ENCODE measurements at places on chromosomes 13 and 19.

DNA sequence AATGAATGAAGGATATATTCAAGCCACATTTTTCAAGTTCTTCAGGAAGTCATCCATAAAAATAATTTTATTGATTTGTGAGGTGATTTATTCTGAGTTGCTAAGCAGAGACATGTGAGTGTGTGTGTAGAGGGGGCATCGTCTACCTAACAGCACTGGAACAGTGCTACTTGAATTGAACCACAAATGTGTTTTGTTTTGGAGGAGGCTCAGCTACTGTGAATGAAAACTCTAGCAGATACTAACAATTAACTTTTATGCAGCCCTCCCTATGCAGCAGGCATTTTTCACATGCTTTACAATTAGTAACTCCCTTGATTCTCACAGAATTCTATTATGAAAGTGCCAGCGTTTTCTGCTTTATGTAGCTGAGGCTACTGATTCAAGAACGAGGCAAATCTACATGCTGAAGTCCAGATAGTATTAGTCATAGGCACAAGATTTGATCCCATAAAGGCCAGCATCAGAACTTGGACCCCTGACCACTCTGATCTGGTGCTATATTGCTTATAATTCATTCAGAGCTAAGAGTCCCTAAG is 103.7 kb downstream of the MYO16 start:
- no peak for DNase-seq

- DNase-seq = no peak
These were observed at the start of gene CUL4A for GRCh38 chr13:113209336-113209758. Gene CUL4A, plus strand, starts transcription at chr13:113209613. Its CDS starts 15 bp downstream, at chr13:113209628.

GRCh38 chr13:46121597-46122163 is 16.8 kb upstream of the CPB2 start:
- DNase-seq = no peak

DNA sequence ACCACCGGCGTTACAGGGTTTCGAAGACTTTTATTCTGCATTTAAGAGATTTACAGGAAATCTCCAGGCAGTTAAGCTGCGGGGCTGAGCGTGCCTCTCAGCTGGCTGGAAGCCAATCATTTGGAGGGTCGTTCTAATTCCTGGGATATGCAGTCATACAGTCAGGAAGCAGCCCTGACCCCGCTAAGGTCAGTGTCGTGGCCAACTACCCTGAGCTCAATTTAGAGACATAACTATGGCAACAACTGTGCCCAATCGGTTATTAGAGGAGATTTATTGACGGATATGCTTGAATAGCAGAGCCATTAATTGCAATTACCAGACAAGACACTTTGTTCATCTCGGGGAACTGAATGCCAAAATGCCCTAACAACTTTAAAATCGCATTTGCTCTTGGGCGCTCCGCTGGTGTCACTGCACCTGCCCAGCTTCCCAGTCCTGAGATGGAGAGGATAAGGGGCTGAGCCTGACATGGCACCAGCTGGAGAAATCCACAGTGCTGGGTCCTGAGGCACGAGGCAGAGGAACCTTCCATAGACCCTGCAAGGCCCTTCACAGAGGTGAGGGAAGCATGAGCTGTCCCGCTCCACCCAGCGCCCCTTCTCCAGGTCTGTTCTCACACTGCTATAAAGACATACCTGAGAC is 15.1 kb upstream of the ZNF507 start:
- no peak for DNase-seq

DNA sequence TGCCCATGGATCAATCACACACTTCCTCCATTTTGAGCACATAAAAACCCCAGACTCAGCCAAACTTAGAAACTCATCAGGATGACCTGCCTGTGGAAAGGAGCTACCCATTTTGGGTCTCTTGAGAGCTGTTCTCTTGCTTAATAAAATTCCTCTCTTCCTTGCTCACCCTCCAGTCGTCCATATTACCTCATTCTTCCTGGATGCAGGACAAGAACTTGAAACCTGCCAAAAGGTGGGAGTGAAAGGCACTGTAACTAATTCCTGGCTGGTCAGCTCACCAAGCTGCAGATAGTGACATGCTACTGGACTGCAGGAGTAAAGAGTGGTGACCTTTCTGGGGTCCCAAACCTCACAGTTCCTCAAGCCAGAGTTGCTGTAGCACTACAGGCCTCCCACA is 20.2 kb downstream of the LIG4 start:
- no peak for DNase-seq

DNA sequence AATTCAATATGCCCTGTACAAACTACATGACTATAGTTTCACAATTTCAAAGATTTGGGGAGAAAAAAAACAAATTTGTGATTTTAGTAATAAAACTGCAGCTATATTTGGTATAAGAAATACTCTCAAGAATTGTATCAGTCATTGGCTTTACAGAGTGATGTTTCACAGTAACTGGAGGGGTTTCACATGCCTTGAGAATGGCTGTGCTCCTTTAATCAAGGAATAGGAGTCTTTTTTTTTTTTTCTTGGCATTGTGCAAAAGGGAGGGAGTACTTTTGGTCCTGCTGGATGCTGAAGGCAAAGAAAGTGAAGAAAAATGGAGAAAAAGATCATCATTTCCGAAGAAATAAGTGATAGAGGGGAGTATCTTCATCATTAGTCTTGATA is 6.8 kb downstream of the ZNF507 start:
- no peak for DNase-seq

- no peak for DNase-seq
These were observed at the start of gene PDE4A for GRCh38 chr19:10420444-10421239. Gene PDE4A, plus strand, starts transcription at chr19:10420538. Its CDS starts 227 bp downstream, at chr19:10420765.

- no peak for DNase-seq
These were observed 35.5 kb downstream of the DOT1L start for GRCh38 chr19:2199215-2199614.

DNA sequence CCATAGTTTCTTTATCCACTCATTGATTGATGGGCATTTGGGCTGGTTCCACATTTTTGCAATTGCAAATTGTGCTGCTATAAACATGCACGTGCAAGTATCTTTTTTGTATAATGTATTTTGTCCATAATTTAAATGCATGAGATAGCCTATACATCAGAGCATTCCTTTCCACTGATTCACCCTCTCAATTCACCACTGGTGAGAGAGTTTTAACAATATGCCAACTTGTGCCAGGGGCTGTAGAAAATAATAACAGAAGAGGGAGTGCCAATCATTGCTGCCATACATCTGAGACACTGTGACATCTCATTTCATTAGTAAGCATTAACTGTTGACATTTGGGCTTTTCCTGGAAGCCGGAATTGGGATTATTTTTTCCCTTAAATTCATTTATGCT is 125.1 kb downstream of the RAP2A start:
- no peak for DNase-seq

GRCh38 chr13:65472336-65472735 is 1757.8 kb downstream of the PCDH9 start:
- no peak for DNase-seq

- DNase-seq = no peak
These were observed 63.8 kb downstream of the CHST8 start for GRCh38 chr19:33685541-33685940.

- DNase-seq = no peak
These were observed 193.5 kb upstream of the KL start for GRCh38 chr13:32822771-32823170.

GRCh38 chr19:46221981-46222610 is 7.4 kb upstream of the IGFL1 start:
- no peak for DNase-seq

- DNase-seq = no peak
These were observed 174.6 kb downstream of the COL4A1 start for GRCh38 chr13:110132225-110132982.

DNA sequence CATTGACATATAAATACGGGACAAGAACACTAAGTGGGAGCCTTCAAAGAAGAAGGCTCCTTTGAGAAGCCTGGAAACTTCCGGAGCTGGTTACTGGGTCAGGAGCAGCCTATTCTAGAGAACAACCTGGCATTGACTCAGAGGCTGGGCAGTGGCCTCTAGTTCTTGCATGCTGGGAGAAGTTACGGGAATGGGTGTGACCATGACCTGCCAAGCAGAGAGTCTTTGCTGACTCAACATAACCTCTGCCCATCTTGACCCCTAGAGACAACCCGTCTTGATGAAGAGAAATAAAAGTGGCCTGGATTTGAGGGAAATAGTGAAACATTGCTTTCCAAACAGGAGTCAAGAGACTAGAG is 21.0 kb downstream of the STARD13 start:
- no peak for DNase-seq

GRCh38 chr13:27933580-27934328 is 14.0 kb downstream of the PDX1 start:
- no peak for DNase-seq

GRCh38 chr19:39137131-39137530 is 11.5 kb downstream of the PAK4 start:
- DNase-seq = no peak

- DNase-seq = no peak
These were observed 94.5 kb downstream of the GNG7 start for GRCh38 chr19:2607712-2608601.

GRCh38 chr13:110794209-110794608 is 80.7 kb downstream of the ING1 start:
- DNase-seq = no peak

- no peak for DNase-seq
These were observed 158.6 kb downstream of the KATNAL1 start for GRCh38 chr13:30148786-30149185.

DNA sequence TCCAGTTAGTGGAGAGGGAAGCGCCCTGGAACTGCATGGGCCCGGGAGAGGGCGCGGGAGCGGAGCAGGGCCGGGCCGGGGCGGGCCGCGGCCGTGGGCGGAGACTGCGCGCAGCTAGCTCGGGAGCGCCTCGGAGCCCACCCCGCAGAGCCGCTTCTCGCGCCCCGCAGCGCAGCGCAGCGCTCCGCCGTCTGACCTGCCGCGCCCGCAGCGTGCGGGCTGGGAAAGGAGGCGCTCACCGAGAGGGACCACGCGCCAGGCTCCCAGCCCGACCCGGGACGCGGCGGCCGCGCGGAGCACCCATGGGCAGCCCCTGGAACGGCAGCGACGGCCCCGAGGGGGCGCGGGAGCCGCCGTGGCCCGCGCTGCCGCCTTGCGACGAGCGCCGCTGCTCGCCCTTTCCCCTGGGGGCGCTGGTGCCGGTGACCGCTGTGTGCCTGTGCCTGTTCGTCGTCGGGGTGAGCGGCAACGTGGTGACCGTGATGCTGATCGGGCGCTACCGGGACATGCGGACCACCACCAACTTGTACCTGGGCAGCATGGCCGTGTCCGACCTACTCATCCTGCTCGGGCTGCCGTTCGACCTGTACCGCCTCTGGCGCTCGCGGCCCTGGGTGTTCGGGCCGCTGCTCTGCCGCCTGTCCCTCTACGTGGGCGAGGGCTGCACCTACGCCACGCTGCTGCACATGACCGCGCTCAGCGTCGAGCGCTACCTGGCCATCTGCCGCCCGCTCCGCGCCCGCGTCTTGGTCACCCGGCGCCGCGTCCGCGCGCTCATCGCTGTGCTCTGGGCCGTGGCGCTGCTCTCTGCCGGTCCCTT is at the start of gene MLNR:
Gene MLNR, plus strand, starts transcription at position 303 of the 820 bp plus-strand sequence. Its CDS starts 0 bp downstream, at position 303.
- no peak for DNase-seq

DNA sequence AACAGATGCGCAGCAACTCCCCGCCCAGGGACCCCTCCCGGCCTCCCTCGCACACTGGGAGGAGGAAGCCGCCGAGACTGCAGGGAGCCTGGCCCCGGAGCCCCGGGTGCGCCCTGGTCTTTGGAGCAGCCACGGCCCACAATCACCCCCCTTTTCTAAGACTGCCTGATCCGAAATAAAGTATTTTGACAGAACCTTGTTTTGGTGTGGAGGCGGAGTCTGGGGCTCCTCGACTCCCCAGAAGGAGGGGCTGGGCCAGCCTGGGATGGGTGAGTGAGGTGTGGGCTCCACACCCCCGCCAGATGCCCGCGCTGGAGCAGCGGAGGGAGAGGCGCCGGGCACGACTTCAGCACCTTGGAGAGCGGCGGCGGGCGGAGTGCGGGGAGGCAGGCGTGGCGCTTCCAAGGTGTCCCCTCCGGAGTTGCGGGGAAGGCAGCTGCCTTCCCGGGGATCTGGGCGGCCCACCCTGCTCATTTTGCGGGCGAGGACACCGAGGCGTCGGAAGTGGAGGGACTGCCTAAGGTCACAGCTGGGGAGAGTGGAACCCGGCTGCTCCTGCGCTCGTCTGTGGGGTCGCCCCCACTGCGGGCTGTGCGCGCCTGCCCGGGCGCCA is 9.4 kb downstream of the SIRT6 start:
- no peak for DNase-seq

- DNase-seq = no peak
These were observed 21.6 kb downstream of the VASP start for GRCh38 chr19:45528744-45529419.

DNA sequence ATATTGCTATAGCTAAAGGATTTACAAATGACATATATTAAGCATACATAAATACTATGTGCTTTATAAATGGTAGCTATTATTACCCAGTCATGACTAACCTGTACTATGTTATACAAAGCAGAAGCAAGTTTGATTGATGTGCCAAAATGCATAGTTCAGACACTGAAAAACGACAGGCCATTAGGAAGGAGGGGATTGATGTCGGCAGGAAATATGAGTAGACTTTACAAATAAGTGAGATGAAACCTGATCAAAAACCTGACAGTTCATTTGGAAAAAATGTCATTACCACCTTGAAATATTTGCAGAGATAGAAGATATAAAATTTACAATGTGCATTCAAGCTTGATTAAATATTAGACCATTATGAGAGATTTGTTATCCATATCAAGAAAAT is 38.8 kb upstream of the TPP2 start:
- DNase-seq = no peak

- no peak for DNase-seq
These were observed 10.0 kb downstream of the CALM3 start for GRCh38 chr19:46610851-46611770.

DNA sequence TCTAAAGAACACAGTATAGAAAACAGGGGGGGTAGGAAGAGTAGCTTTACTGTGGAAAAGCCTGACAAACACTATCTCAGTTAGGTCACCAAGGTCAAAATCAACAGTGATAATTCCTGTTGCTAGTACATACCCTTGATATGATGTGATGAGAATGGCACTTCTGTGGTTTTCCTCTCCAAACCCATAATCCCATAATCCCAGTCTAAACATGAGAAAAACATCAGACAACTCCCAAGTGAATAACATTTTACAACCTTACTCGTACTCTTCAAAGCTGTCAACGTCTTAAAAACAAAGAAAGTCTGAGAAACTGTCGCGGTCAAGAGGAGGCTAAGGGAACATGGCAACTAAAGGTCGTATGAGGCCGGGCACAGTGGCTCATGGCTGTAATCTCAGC is 137.6 kb downstream of the FOXO1 start:
- no peak for DNase-seq

GRCh38 chr19:46480415-46480814 is 9.1 kb upstream of the PNMA8A start:
- no peak for DNase-seq

- DNase-seq = no peak
These were observed 8.2 kb downstream of the TMEM59L start for GRCh38 chr19:18620902-18621301.

- no peak for DNase-seq
These were observed 2.7 kb downstream of the LSR start for GRCh38 chr19:35251456-35251855.

DNA sequence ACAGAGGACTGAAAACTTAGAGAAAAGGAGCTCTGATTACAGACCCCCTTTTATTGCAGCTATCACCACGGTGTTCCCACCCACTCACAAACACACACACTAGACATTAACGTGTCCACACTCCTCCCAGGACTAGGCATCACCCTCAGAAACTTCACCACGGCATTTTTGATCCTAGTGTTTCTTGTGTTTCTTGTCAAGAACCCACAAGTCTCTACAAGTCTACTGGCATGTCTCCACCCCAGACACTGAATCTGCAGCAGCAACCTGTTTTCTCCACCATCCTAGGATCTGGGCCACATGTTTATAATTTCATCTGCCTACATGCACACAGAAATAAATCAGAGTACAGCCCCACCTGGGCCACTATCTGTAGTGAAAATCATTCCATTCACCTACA is 4.3 kb downstream of the ZNF486 start:
- DNase-seq = no peak

Data from AG04449 (cell line).